G401 (cell line): ENCODE measurements at places on chromosomes 16 and 17. TPM values are rescaled to one million over a fixed set of nuclear protein-coding genes. Genes with fewer than 3 reads are reported as not detected.

DNAI2 gene
- total RNA-seq, result not detected in 2 replicates

TMIGD1 gene
- total RNA-seq, result not detected in 2 replicates

GRCh38 chr16:79601092-79601930 is 774 bp upstream of the MAF start:
- no peak for DNase-seq

RABEP2 gene
- 22.6 and 34.6 TPM in 2 replicates for total RNA-seq

DNA sequence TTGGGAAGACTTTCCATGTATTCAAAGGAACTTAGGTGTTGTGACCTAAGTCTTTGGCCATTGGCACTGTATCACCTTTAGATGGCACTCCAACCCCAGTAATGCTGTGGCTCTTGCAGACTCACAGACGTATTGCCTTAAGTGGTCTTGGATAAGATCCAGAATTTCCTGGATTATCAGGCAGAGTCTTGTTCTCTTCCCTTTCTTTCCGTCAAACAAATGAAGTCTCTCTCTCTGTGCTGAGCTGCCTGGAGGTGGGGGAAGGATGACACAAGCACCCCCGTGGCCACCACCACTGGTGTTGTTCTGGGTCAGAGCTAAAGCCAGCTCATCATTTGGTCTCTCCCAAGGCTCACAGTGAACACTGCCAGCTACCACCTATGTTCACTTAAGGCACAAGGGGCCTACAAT is 789.9 kb upstream of the KIF2B start:
- DNase-seq, result peak; percentile 16
